ENCODE measurements at places on chromosomes 3 and 15. TPM values are rescaled to one million over a fixed set of nuclear protein-coding genes. Genes with fewer than 3 reads are reported as not detected.

GRCh38 chr15:92449476-92449875 is 55.8 kb downstream of the ST8SIA2 start:
- no peak overlapping the region for H3K4me3 ChIP-seq
- DNase-seq, result no peak
- peaks cover 2% of the 10 kb centered on the region for H3K27me3 ChIP-seq

DNA sequence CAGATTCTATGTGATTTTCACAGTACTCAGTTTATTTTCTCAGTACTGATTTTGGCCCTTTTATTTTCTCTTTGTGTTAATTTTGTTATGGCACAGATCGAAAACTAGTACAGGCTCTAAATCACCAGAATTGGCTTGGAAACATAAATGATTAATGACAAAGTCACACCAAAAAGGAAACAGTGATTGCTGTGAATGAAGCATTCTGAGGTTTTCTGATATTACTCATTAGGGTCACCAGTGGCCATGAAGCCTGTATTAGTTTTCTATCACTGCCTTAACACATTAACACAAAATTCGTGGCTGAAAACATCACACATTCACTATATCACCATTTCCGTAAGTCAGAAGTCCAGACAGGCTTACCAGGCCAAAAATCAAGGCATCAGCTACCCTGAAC is 343.0 kb upstream of the THRB start:
- no peak overlapping the region for H3K27ac ChIP-seq
- H3K4me3 ChIP-seq, result no peak overlapping the region
- peaks cover 14% of the 10 kb centered on the region for H3K27me3 ChIP-seq
- H3K4me1 ChIP-seq, result no peaks in the 10 kb centered on the region
- H3K36me3 ChIP-seq, result no peaks in the 10 kb centered on the region

- H3K27me3 ChIP-seq, result peaks cover 24% of the 10 kb centered on the region
- peaks cover 23% of the 10 kb centered on the region for H3K4me1 ChIP-seq
- peak overlapping the region; percentile 43 for H3K4me3 ChIP-seq
- no peaks in the 10 kb centered on the region for H3K36me3 ChIP-seq
- no peak for DNase-seq
- no peak overlapping the region for H3K27ac ChIP-seq
These were observed 109.2 kb downstream of the EPHB1 start for GRCh38 chr3:134904241-134904771.

DNA sequence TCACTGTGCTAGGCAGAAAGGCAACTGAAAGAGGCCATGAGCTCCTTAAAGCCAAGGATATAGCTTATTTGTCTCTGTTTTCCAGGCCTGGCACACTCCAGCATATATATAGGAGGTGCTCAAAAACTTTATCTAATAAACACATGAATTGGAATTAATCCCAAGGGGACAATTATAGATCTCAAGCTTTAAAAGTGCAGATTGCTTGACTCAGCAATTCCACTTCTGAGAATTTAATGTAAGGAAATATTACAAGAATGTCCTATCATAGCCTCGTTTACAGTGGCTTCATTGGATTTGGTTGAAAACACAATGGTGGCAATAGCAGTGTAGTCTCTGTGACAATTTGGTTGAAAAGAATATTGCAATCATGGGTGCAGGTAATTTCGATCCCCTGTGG is 267.3 kb downstream of the SHQ1 start:
- no peaks in the 10 kb centered on the region for H3K36me3 ChIP-seq
- H3K27ac ChIP-seq, result no peak overlapping the region
- H3K4me1 ChIP-seq, result no peaks in the 10 kb centered on the region
- DNase-seq, result no peak

DNA sequence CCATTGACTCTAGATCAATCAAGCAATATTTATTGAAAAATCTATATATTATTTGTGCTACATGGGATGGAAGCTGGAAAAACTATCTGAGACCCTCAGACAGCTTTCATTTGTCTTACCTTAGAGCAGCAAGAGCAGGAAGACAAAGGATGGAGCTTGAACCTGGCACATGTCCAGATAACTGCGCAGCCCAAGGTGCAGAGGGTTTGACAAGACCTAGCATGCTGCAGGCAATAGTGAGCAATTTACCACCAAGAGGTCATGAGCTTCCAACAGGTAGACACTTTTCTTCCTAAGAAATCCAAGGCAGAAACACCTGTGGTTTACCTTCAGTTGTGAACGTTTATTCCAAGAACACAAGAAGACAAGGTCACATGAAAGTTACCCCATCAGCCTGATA is 214.7 kb upstream of the NECTIN3 start:
- H3K4me3 ChIP-seq, result no peak overlapping the region
- no peak overlapping the region for H3K27ac ChIP-seq
- DNase-seq, result no peak
- H3K4me1 ChIP-seq, result no peaks in the 10 kb centered on the region
- no peaks in the 10 kb centered on the region for H3K36me3 ChIP-seq

GRCh38 chr3:45595364-45596195 is 1.0 kb downstream of the LIMD1 start:
- H3K4me1 ChIP-seq, result peaks cover 52% of the 10 kb centered on the region
- H3K27ac ChIP-seq, result peak overlapping the region; percentile 76
- peak overlapping the region; percentile 92 for H3K4me3 ChIP-seq
- DNase-seq, result no peak
- H3K27me3 ChIP-seq, result no peaks in the 10 kb centered on the region
- no peaks in the 10 kb centered on the region for H3K36me3 ChIP-seq

DNA sequence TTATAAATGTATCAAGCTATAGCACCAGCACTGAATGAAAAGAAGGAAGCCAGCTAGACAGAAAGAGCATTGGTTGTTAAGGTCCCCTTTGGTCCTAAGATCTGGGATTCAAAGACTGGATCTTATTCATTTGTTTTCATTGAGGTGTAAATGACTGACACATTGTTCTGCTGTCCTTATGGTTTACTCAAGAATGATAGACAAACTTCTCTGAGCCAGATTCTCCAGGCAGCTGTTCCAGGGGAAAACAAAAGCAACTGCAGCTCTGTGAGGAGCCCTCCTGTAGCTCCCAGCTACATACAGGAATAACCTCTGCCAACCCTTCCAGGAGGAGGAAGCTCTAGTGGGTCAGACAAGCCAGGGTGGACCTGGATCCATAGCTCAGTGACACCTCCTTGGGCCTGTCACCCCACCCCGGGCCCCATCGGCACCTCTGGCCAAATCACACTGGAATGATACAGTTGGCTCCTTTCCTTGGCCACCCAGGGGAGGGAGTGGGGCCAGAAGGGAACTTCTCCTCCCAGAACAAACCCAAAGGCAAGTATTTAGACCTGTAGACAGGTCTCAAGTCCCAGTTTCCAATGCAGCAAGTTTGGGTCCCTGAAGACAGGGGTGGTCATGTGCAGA is 57.8 kb downstream of the ZNF621 start:
- no peaks in the 10 kb centered on the region for H3K4me1 ChIP-seq
- H3K36me3 ChIP-seq, result no peaks in the 10 kb centered on the region
- no peak for DNase-seq

DNA sequence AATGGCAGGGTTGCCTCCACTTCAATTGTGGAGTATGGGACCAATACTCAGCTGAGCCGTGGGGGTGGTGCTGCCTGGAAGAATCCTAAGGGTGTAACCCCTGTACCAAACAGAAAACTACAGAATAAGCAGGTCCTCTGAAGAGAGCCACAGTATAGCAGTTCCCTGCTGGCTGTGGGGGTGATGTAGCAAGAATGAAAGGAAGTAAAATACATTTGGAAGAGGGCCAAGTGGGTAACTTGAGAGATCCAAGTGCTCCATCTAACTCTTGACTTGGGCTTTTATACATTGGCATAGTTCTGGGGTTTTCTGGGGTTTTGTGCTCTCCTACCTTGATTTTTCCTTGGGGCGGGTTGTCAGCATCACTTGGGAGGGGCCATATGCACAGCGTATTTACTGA is 341.4 kb downstream of the OTOL1 start:
- DNase-seq, result no peak
- no peaks in the 10 kb centered on the region for H3K36me3 ChIP-seq
- H3K4me1 ChIP-seq, result no peaks in the 10 kb centered on the region
- H3K27me3 ChIP-seq, result no peaks in the 10 kb centered on the region
- H3K4me3 ChIP-seq, result no peak overlapping the region

GRCh38 chr3:170222647-170223541 is 670 bp downstream of the PRKCI start:
- H3K27me3 ChIP-seq, result no peaks in the 10 kb centered on the region
- peaks cover 16% of the 10 kb centered on the region for H3K4me1 ChIP-seq
- DNase-seq, result no peak
- H3K4me3 ChIP-seq, result peak overlapping the region; percentile 90

DNA sequence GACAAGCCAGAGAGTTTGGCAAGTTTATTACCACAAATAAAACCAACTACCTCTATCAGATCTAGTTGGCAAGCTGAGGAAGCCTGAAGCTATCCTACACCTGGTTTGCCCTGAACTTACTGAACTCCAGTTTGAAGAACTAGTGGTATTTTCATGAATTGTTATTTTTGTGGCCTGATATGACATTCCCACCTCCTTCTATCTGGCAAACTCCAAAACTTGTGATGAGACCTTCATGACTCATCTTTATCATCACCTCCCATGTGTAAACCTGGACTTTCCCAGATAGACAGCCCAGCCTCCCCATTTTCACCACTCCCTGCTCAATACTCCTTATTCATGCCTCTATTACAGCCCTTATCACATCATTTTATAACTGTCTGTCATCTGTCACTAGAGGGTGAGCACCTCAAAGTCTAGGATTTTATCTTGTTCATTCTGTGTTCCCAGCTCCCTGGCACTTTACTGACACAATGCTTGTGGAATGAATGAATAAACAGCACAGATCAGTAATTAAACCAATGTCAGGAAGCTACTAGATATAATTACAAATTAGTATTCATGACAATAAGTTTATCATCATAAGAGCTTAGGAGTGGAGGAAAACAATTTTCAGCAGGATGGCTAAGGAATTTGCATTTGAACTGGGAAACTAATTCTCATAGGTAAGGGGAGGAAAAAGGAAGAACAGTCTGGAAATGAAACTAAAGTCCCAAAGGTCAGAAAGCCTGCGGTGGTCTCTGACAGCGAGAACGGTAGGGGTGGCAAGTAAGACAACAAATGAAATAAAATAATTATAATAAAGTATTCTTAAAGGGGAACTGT is 13.2 kb upstream of the TRANK1 start:
- no peaks in the 10 kb centered on the region for H3K27me3 ChIP-seq
- no peaks in the 10 kb centered on the region for H3K36me3 ChIP-seq
- H3K27ac ChIP-seq, result peak overlapping the region; percentile 72
- peak overlapping the region; percentile 40 for H3K4me3 ChIP-seq
- peaks cover 9% of the 10 kb centered on the region for H3K4me1 ChIP-seq

GRCh38 chr15:37576952-37577351 is 357.5 kb upstream of the TMCO5A start:
- no peak overlapping the region for H3K27ac ChIP-seq
- no peaks in the 10 kb centered on the region for H3K27me3 ChIP-seq
- H3K36me3 ChIP-seq, result no peaks in the 10 kb centered on the region
- no peaks in the 10 kb centered on the region for H3K4me1 ChIP-seq
- no peak overlapping the region for H3K4me3 ChIP-seq

- no peak overlapping the region for H3K4me3 ChIP-seq
- H3K27me3 ChIP-seq, result no peaks in the 10 kb centered on the region
- DNase-seq, result no peak
- no peaks in the 10 kb centered on the region for H3K4me1 ChIP-seq
- H3K27ac ChIP-seq, result no peak overlapping the region
These were observed 71.3 kb upstream of the LRTM1 start for GRCh38 chr3:54999159-54999558.

- no peaks in the 10 kb centered on the region for H3K36me3 ChIP-seq
- DNase-seq, result no peak
- no peaks in the 10 kb centered on the region for H3K27me3 ChIP-seq
- H3K27ac ChIP-seq, result no peak overlapping the region
- H3K4me3 ChIP-seq, result no peak overlapping the region
These were observed 137.5 kb upstream of the LRTM1 start for GRCh38 chr3:55065331-55065730.

DNA sequence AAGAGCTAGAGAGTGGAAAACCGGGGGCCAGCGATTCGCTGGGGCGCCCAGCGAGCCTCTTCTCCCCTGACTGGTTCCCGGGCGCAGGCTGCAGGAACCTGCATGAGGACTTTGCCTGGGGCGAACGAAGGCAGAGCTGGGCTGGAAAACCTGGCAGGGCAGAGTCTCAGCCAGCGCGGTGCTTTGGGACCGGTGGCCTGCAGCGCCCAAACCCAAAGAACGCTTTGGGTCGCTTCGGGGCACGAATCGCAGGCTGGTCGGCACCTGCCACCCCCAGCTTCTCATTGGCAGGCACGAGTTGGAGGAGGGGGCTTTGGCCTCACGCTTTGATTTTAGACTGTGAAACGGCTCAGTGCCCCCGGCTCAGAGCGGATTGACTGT is 3.0 kb downstream of the ONECUT1 start:
- H3K27ac ChIP-seq, result no peak overlapping the region
- H3K36me3 ChIP-seq, result no peaks in the 10 kb centered on the region
- H3K27me3 ChIP-seq, result peaks cover 44% of the 10 kb centered on the region
- no peak for DNase-seq
- no peak overlapping the region for H3K4me3 ChIP-seq
- H3K4me1 ChIP-seq, result no peaks in the 10 kb centered on the region

DNA sequence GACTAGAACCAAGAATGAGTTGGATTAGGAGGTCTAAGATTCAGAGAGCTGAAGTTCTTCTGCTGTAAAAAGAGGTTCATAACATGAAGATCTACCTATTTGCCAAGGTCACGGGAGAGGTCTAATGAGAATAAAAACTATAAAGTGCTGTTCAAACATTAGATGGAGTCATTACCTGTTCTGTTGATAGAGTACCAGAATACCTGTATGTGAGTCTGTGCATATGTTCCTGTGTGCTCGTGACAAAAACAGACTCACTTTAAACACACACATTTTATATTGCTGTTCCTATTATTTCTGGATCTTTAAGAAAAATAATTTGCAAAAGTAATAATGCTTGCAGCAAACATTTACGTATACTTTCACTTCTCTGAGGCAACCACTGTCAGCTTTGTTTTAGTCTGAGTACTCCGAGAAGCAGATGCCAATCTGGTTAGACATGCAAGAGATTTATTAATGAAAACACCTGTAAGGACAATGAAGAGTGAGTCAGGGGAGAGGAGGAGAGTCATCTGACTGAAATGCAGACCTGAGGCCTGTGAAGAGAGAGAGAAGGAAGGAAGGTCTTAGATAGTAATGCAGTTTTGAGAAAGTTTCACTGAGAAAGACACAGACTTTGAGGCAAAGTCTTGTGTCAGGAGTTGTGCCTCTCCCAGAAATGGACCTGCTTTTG is 221.2 kb downstream of the SQOR start:
- no peak for DNase-seq
- no peaks in the 10 kb centered on the region for H3K27me3 ChIP-seq
- H3K4me1 ChIP-seq, result no peaks in the 10 kb centered on the region
- H3K27ac ChIP-seq, result no peak overlapping the region
- H3K4me3 ChIP-seq, result no peak overlapping the region

The TRH gene
- total RNA-seq, result not detected

The FAM81A gene
- total RNA-seq, result not detected

The AHSG gene
- not detected for total RNA-seq

The CHST2 gene
- total RNA-seq, result 16.3 TPM

The CELSR3 gene
- total RNA-seq, result 4.4 TPM

The UBAP1L gene
- 14.2 TPM for total RNA-seq

All from natural killer cell treated with Interleukin-12 subunit alpha and Interleukin-12 subunit beta and Interleukin-15 and Interleukin-18, amount 100 ng/mL, for 72 hours (primary cell).